Forelimb muscle (tissue), 1 donor: ENCODE measurements at places on chromosomes 4 and X. TPM values are rescaled to one million over a fixed set of nuclear protein-coding genes. Genes with fewer than 3 reads are reported as not detected.

DNA sequence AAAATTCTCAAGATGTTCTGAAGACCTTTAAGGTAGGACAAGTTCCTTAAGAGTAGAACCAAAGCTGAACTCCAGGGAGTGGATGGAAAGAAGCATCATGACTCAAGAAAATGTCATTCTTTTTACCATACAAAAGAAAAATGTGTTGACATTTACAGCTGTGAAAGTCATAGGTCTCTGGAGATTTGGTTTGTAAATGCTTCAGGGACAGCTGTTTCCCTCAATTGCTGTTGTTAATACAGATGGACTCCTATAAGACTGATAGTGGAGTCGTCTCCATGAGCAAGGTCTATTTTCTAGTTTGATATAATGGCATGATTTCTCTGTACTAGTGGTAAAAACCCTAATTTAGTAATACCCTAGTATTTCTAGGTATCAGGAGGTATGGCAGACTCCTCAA lies 101.7 kb downstream of the PHOX2B start:
- DNase-seq, result no peak

DNA sequence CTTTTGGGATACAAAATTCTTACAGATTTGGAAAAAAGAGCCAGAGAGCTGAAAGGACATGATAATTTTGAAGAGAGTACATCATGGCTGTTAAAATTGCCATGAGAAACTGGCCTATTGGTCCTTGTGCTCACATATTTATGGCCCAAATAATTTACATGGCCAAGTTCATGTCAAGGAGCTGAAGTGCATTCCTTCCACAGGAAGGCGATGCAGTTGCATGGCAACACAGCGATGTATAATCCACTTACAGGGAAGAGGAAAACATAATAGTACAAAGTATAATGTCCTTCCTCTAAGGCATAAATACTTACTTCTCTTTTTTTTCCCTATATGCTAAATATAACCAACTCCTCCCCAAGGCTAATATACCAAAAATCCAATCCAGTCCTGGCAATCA lies 914.5 kb upstream of the AGA start:
- DNase-seq, result no peak

GRCh38 chr4:179750374-179750773 lies 2308.1 kb upstream of the AGA start:
- no peak for DNase-seq

DNA sequence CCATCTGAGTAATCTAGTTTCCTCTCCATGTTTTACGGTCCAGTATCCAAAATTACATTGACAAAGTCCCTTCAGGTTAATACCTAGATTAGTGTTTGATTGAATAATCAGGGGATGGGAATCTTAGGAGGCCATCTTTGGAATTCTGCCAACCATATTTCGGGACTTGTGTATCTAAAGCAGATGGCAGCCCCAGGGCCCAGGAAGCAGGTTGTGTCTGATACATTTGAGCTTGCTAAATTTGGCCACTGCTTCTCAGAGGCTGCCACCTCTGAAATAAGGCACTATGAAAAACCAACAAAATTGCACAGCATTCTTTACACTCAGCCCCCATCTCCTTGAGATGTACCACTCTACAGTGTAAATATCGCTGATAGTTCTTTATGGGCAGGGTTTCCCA lies 102.1 kb downstream of the ASB9 start:
- no peak for DNase-seq

DNA sequence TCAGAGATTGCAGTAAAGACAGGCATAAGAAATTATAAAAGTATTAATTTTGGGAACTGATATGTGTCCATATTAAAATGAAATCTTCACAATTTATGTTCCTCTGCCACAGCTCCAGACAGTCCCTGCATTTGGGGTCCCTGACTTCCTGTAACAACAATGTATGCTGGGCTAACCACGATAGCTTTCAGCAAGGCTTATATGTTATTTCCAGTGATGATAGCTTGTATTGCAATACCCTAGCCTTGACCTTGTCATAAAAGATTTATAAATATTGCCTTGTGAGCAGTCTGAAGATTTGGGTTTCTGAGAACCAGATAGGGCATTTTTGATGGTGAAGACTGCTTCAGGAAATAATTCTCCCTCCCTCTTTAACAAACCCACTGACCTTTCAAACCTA lies 129.5 kb downstream of the PCDH10 start:
- DNase-seq, result no peak

The SOWAHD gene
- polyA plus RNA-seq, result 0.47 TPM

The IL21 gene
- polyA plus RNA-seq, result not detected

The HTRA3 gene
- polyA plus RNA-seq, result 47.5 TPM
